Caki2 (cell line): ENCODE measurements at places on chromosomes 4 and X. TPM values are rescaled to one million over a fixed set of nuclear protein-coding genes. Genes with fewer than 3 reads are reported as not detected.

The DTHD1 gene
- not detected in 2 replicates for total RNA-seq

The ANAPC10 gene
- 44.5 and 47.4 TPM in 2 replicates for total RNA-seq

The ELOVL6 gene
- total RNA-seq: 22.4 and 23.8 TPM in 2 replicates

The MTCP1 gene
- total RNA-seq: 4.7 and 19.2 TPM in 2 replicates

- no peak for DNase-seq
Observed at GRCh38 chr4:104210420-104210819, 284.3 kb downstream of the CXXC4 start.

GRCh38 chr4:139794158-139794954 lies 128.7 kb downstream of the MGST2 start:
- no peak for DNase-seq

GRCh38 chr4:48175806-48176205 lies 41.8 kb upstream of the TXK start:
- peak; percentile 8 for DNase-seq

- DNase-seq: peak; percentile 14
Observed at GRCh38 chr4:122577808-122578781, 42.8 kb downstream of the IL21 start.

DNA sequence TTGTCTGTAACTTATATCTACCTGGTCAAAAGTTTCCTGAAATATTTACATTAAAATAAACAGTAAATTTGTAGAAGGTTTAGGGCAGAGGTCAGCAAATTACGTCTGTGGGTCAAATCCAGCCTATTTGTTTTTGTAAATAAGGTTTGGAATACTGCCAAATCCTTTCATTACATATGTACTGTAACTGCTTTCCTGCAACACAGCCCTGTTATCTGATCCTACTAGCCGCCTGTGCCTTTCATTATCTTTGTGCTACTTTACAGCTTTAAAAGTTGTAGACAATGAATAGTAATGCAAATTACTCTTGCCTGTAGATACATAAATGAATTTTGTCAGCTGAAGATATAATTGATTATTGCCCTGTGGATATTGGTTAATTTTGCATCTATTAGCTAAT lies 369.6 kb upstream of the SLC7A11 start:
- DNase-seq: no peak

DNA sequence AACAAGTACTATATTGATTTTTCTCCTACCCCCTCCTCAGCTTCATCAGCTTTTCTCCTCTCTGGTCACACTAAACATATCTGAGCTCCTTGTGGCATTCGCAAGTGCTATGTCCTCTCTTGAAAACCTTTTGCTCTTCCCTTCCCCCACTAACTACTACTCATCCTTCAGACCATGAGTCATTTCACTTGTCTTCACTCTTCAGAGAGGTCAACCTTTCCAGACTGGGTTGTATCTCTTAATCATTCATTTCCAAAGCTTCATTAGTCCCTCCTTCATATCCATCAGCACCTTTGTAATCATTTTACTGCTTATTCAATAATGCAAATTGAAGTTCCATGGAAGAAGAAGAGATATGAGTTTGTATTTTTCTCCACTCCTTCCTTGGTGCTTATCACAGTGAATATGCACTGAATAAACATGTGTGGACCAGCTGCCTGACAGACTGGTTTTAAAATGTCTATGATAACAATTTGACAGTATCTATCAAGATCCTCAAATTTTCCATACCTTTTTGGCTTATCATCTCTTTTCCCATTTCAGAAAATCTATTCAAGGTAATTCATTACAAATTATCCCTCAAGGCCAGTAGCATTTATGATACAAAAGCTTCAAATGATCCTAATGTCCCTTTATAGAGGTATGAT lies 28.4 kb downstream of the DDX60L start:
- DNase-seq: peak; percentile 86

- DNase-seq: no peak
Observed at GRCh38 chr4:105120626-105121025, 26.1 kb upstream of the TET2 start.

GRCh38 chr4:76486588-76487276 lies 51.7 kb downstream of the SHROOM3 start:
- DNase-seq: no peak

- DNase-seq: no peak
Observed at GRCh38 chr4:138845054-138845453, 170.5 kb upstream of the NOCT start.
